ENCODE measurements at places on chromosomes 7 and 10.

DNA sequence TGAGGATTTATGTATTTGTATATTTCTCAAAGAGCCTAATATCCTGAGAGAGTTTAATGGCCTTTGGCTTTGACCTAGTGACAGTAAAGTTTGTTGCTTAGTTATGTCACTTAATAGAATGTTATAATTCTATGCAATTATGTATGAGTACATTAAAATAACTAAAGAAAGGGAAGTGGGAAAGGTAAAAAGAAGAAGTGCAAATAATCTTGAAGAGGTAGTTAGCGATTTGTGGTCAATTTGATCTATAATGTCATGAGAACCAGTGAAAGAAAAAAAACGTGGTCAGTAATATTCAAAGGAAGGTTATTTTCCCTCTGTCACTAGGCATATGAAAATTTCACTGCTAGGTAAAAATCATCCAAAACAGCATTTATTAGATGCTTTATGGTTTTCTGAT, 143.4 kb upstream of the LSM8 start:
- no peak for DNase-seq

DNA sequence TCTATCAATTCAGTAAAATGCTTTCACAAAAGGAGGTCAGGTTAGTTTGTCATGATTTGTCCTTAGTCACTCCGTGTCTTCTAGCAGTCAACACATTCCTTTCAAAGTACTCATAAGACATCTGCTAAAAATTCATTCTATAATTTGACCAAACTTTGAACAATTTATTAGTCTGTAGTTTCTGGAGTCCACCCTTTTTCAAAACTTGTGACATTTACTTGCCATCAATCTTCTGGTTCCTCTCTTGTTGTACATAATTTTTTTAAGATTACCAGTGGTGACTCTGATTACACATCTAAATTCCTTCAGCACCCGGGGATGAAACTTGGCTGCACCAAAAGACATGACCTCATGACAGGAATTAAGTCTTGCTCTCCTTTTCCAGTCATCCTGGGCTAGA, 130.1 kb downstream of the NEBL start:
- DNase-seq: no peak

DNA sequence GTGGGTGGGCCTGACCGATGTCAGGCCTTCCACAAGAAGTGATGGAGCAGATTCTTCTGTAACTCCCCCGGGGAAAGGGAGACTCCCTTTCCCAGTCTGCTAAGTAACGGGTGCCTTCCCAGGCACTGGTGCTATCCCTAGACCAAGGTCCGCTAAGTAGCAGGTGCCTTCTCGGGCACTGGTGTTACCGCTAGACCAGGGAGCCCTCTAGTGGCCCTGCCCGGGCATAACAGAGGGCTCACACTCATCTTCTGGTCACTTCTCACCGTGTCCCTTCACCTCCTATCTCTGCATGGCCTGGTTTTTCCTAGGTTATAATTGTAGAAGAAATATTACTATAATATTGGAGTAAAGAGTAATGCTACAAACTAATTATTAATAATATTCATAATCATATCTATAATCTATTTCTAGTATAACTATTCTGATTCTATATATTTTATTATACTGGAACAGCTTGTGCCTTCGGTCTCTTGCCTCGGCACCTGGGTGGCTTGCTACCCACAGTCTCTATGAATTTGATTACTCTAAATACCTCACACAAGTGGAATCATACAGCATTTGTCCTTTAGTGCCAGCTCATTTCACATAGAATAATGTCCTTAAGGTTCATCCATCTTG, 1378.7 kb downstream of the XPNPEP1 start:
- DNase-seq: peak; percentile 1

DNA sequence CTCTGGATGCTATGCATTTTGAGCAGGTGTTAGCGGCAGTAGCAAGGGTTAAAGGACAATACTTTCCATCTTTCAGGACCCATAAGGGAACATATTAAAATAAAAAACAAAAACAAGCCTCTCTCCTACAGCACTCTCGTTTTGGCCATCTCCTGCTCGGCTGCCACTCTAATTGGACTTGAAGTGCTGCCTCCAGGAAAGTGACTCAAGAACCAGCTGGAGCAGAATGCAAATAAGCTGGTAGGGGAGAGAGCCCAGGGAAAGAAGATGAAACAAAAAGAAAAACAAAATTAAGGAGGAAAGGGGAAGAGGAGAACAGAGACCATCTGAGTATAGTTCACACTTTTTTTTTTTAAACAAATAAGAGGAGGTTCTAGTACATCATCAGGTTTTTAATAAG, 65.6 kb downstream of the HBP1 start:
- DNase-seq: no peak

DNA sequence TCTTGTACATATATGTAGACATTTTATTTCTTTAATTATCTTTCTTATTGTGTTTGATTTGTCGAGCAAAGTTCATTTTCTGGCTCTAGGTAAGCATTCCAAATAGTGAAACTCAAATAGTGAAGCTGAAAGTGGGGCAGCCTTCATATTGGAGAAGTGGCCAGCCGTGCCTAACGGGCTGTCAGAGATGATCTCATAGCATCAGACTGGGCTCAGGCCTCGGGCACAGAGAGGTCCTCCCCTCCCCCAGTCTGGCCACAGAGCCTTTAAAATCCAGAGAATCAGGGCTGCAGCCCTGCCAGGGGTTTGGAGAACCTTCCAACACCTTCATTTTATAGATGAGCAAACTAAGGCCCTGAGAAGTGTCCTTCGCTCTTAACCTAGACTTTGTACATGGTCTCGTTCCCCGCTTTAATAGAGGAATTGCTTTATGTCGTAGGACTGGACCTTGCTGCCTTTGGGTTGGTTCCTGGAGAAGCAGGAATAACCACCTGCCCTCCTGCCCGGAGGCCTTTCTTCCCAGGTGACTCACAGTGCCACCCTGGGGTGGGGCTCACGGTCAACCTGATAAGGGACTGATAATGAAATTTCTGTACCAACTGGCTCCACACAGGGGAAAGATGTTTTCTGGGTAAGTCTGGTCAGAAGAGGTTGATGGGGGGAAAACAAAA, 7.3 kb downstream of the TSPAN15 start:
- DNase-seq: no peak

DNA sequence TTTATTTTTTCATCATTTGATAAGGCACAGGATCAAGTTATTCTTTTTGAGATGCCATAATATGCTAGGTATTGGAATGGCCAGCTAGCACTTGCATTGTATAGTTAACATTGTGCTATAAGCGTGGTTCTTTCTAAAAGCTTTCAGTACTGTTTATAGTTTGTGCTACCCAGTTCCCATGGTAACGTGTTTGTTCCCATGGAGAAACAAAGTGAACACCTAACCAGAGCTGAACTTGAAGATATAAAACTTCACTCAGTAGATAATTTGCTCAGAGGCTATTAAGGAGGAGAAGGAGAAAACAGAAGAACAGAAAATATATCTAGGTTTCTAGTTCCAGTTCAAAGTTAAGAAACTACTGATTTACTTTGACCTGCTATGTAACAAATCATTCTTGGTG, 23.6 kb upstream of the ITGB8 start:
- peak; percentile 55 for DNase-seq

DNA sequence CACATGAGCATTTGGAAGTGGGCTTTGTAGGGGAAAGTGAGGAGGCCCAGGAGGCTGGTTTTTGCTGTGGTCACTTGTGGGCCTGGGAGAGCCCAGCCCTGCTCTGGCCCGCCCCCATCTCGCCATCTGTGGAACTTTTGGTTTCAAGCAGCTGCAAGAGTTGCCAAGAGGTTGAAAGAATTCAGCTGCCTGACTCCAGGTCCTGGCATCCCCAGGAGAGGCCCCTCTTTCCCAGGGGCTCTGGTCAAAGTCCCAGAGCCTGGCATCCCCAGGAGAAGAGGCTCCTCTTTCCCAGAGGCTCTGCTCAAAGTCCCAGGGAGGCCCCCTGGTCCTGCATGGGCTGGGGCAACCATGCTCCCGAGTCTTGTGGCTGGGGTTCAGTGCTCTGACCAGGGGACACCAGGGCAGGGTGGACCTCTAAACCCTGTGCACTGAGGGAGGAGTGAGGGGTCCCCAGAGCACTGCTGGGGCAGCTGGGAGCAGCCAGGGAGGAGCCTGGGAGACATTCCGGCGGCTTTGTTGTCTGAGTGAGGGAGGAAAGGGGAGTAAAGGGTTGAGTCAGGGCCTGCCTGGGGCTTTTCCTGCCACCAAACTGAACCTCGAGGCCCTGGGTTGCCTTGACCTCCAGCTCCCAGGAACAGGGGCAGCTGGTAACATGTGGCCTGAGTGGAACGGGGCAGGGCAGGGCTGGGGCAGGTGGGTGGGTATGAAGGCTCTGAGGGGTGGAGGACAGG, 27.7 kb upstream of the CSGALNACT2 start:
- no peak for DNase-seq

DNA sequence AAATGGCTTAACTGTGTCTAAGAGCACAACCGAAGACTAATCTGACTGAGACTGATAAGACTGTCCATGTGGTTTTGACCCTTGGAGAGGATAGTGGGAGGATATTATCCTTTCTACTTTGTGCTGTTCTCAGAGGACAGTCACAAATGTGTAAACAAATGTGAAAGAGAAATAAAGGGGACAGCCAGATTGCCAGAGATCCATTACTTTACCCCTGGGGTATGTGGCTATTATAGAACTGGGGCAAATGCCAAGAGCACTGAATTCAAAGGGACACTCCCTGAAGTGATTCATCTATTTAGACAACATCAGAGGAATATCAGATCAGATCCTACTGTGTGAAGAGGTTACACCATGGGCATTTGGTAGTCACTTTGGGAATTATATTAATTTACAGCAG, 154.7 kb downstream of the RNLS start:
- peak; percentile 60 for DNase-seq

DNA sequence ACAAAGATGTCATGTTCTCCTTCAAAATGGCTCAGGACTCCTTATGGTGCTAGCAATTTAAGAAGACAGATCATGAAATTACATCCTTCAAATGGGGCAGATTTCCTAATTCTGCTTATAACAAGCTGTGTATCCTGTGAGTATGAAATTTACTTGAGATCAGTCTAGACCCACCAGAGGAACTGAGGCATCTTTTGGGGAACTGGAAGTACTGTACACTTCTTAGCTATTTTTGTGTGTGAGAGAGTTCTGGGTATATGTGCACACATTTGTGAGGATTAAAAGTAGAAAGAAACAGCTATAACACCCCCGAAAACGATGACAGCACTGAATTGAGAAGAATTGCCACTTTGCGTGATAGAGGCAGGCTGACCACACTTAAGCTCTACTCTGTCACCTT, 187.0 kb upstream of the CCDC6 start:
- DNase-seq: no peak
